ENCODE measurements at places on chromosomes 7 and 10.

DNA sequence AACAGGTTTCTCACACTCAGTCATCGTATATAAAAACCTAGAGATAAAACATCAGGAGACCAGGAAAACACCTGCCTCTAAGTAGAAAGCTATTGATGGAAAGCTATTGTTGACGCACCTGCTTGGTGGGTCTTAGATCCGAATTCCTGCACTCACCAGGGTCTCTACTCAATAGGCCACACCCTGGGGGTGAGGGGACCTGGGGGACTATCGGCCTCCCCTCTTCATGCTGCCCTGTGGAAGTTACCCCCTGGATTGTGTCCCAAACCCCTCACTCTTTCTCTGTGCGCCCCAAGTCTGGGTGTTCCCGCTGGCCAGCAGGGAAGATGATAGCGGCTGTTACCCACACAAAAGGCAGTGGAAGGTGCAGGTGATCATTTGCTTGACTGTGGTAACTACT is 313.0 kb downstream of the WDR37 start:
- no peak for DNase-seq

DNA sequence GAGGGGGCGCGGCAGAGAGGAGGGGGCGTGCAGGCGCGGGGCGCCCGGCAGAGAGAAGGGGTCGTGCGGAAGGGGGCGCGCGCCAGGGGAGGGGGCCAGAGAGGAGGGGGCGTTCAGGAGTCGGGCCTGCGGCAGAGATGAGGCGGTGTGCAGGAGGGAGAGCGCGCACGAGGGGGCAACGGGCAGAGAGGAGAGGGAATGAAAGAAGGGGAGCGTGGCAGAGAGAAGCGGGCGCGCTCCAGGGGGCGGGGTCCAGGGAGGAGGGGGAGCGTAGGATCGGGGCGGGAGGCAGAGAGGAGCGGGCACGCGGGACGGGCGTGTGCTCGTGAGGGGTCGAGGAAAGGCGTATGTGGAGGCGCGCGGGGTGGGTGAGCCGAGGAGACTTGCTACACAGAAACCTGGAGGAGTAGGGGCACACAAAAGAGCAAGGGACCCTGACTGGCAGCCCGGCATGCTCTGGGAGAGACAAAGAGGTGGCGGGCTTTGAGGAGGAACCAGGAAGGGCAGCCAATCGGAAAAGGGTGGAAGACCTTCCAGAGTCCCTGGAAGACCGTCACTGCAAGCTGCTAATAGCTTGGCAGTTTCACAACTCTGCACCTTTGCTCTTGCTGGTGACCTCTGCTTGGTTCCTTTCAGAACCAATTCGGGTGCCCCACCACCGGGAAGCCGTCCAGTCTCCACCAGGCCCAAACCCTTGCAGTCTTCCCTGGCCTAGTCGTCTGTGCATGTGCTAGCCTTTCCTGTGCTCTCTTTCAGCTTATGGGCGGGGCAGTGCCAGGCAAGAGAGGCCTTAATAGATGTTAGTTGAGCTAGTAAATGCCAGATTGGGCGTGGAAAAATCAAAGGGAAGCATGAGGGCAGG is 639 bp downstream of the DYDC2 start:
- no peak for DNase-seq

DNA sequence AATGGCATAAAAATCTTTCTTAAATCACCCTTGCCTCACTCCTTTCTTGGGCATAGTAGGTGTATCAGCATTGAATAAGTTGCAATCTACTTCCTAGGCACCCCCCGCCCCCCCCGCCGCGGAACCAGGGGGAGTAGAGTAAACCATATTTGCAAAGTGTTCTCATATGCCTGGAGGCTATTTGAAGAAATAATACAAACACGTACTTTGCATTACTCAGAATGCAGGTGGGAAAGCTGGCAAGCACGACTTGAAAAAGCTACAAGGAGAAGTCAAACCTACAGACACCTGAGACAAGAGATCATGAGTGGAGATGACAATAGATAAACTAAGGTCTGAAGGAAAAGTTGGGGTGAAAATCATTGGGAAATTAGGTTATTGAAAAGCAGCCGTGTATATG is 65.6 kb downstream of the POM121L12 start:
- no peak for DNase-seq

- no peak for DNase-seq
These were observed 826 bp downstream of the PODXL start for GRCh38 chr7:131555552-131556052.

DNA sequence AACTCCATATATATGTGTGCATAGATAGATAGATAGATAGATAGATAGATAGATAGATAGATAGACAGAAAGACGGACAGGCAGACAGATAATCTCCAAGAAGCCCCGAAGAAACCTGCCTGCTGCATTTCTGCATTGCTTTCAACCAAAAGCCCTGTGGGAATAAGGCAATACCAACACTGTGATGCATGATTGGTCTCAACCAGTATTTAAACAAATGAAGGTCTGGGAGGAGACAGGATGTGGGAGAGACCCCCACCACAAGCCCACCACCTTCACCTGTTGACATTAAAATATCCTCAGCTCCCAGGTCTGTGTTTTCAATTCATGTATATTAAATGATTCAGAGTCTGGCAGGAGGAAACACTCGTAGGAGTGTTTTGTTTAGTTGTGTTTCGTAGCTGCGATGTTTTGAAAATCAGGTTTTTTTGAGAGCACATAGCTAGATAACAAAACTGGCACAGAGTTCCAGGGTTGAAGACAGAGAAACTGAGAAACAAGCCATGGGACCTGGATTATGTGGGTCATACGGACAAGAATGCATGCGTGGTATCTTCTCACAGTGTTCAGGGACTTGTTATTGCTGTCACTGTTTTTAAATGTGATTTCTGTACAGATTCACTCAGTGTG is 200.7 kb upstream of the AHR start:
- DNase-seq = no peak

DNA sequence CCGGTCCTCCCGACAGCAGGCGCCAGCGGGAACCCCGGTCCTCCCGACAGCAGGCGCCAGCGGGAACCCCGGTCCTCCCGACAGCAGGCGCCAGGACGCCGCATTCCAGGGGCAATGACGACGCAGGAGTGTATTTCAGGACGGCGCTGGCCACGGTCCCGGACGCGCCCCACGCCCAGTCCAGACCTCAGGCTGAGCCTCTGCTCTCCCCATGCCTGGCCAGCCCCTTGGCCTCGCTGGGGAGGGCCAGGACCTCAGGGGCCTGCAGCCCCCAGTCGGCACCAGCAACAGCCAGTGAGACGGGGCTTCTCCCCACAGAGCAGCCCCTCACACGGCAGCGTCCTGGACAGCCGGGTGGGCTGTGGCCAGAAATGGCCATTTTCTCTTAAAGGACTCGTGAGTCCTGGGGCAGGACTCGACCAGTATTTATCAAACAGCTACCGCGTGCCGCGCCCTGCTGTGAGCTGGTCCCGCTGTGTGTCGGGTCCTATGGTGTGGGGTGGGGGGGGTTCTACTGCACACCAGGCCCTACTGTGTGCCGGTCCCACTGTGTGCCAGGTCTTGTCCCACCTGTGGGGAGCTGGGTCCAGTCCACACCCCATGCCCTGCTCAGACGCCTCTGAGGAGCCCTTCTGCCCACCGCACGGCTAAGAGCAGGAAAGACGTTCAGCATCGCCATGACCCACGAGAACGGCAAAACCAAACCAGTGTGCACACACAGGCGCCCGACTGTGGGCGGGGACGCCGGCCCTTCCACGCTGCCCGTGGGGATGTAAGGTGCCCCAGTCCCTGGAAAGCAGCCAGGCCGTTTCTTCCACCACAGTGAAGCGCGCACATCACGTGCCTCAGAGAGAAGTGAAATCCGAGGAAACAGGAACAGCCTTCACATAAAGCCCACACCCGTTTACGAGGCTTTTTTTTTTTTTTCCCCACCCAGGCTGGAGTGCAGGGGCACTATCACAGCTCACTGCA is 33.3 kb downstream of the GET4 start:
- no peak for DNase-seq

All from stimulated activated CD8-positive, alpha-beta memory T cell treated with anti-CD3 and anti-CD28 coated beads, Interleukin-7, amount 100 ng/mL, for 1 hour (primary cell).